ENCODE measurements at places on chromosomes 3 and 15. TPM values are rescaled to one million over a fixed set of nuclear protein-coding genes. Genes with fewer than 3 reads are reported as not detected.

Gene KBTBD13
- not detected for total RNA-seq

Gene GRAMD2A
- total RNA-seq, result 0.26 TPM

Gene ANKUB1
- total RNA-seq, result not detected

Gene MYRIP
- total RNA-seq, result not detected

Gene AADACL2
- total RNA-seq, result not detected

Gene CCNB2
- 91.9 TPM for total RNA-seq

Gene PLSCR5
- total RNA-seq, result not detected

Gene ZDHHC19
- total RNA-seq, result 0.35 TPM

Gene CSK
- total RNA-seq, result 63.3 TPM

Gene BFSP2
- not detected for total RNA-seq

Gene ANKRD63
- total RNA-seq, result 0.40 TPM

Gene TMEM212
- total RNA-seq, result not detected

Gene CDHR4
- 0.12 TPM for total RNA-seq

Gene MAP1A
- 0.63 TPM for total RNA-seq

Gene PEX5L
- total RNA-seq, result not detected

Gene POTEB
- total RNA-seq, result not detected

Gene NAA50
- 143 TPM for total RNA-seq

Gene SHC4
- 0.92 TPM for total RNA-seq

Gene CDAN1
- total RNA-seq, result 6.2 TPM

Gene PRR20G
- total RNA-seq, result 2.8 TPM

Gene GRM2
- total RNA-seq, result 0.03 TPM

Gene IP6K2
- 54.6 TPM for total RNA-seq

Gene CPLX3
- total RNA-seq, result not detected

Gene CPEB1
- 3.3 TPM for total RNA-seq

Gene CHRM5
- total RNA-seq, result 0.06 TPM

Gene MME
- total RNA-seq, result 0.12 TPM

Gene GOLGA8R
- 0.19 TPM for total RNA-seq

Gene GYG1
- total RNA-seq, result 35.1 TPM

Gene SEMA3G
- 0.06 TPM for total RNA-seq

Gene GOLGA6D
- total RNA-seq, result not detected

Gene CCR9
- not detected for total RNA-seq
